ENCODE measurements at places on chromosomes 6 and 20. TPM values are rescaled to one million over a fixed set of nuclear protein-coding genes. Genes with fewer than 3 reads are reported as not detected.

DNA sequence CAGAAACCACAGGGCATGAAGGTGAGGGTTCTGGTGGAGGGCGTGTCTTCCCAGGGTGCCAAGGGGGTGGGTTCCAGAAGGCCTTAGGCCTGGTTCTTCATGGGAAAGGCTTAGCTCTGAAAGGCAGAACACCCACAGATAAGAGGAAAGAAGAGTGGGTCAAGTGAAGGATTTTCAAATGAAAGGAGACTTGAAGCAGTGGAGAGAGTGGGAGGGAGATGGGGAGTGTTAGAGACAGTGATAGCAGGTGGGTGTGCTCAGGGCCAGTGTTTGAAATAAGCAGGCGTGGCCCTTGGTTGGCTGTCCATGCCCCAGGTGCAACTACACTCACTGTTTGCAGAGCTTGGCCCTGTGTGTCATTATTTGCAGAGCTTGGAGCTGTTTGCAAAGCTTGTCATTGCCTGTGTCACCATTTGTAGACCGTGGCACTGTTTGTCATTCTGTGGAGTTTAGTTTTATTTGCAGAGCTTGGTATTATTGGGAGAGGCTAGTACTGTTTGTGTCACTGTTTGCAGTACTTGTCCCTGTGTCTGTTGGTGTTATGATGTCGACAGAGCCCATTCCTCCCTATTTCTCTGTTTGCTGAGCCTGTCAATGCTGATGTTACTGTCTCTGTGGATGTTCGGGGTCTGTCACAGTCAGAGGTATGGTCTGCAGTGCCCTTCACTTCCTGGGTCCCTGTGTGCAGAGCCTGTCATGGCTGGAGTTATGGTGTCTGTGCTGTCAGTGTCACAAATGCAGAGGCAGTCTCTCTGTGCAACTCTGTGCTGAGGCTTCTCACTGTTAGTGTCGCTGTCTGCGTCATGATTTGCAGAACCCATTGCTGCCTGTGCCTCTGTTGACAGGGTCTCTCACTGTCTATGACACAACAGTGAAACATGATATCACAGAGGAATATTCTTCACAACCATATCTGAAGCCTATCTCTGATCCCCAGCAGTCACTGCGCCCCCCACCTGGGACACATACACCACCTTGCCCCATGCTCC, 127.7 kb upstream of the LRFN2 start:
- no peaks in the 10 kb centered on the region for H3K36me3 ChIP-seq
- H3K4me1 ChIP-seq: peaks cover 7% of the 10 kb centered on the region
- H3K27me3 ChIP-seq: no peaks in the 10 kb centered on the region
- no peak overlapping the region for H3K27ac ChIP-seq
- no peak for DNase-seq
- H3K4me3 ChIP-seq: no peak overlapping the region

- no peaks in the 10 kb centered on the region for H3K36me3 ChIP-seq
- no peaks in the 10 kb centered on the region for H3K4me1 ChIP-seq
- no peak overlapping the region for H3K27ac ChIP-seq
- H3K27me3 ChIP-seq: no peaks in the 10 kb centered on the region
- no peak for DNase-seq
These were observed 48.9 kb downstream of the TINAG start for GRCh38 chr6:54357141-54357540.

PAK5 gene
- total RNA-seq: 0.30 TPM

SIRPD gene
- 0.91 TPM for total RNA-seq
